ENCODE measurements at places on chromosomes 4 and X. TPM values are rescaled to one million over a fixed set of nuclear protein-coding genes. Genes with fewer than 3 reads are reported as not detected.

- no peak for DNase-seq
Observed at GRCh38 chr4:161813889-161814288, 349.9 kb downstream of the FSTL5 start.

DNA sequence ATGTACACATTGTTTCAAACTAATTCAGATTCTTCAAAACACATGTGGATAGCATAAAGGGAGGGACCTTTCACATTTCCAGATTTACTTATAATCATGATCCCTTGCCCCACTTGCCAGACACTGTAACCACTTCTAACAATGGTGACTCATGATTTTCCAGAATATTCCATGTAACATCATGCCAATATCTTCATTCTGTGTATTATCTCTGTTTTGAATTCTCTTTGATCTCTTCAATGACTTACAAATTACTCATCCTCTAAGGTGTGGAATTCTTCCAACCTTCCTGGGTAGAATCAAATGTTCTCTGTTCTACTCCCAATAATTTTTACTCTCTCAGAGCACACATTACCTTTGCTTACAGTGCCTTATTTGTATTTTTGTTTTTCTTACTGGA, 517.1 kb downstream of the PCDH7 start:
- peak; percentile 70 for DNase-seq

- peak; percentile 82 for DNase-seq
Observed at GRCh38 chr4:144734522-144734921, 88.6 kb downstream of the HHIP start.

- no peak for DNase-seq
Observed at GRCh38 chr4:20486433-20486832, 213.8 kb upstream of the PACRGL start.

DNA sequence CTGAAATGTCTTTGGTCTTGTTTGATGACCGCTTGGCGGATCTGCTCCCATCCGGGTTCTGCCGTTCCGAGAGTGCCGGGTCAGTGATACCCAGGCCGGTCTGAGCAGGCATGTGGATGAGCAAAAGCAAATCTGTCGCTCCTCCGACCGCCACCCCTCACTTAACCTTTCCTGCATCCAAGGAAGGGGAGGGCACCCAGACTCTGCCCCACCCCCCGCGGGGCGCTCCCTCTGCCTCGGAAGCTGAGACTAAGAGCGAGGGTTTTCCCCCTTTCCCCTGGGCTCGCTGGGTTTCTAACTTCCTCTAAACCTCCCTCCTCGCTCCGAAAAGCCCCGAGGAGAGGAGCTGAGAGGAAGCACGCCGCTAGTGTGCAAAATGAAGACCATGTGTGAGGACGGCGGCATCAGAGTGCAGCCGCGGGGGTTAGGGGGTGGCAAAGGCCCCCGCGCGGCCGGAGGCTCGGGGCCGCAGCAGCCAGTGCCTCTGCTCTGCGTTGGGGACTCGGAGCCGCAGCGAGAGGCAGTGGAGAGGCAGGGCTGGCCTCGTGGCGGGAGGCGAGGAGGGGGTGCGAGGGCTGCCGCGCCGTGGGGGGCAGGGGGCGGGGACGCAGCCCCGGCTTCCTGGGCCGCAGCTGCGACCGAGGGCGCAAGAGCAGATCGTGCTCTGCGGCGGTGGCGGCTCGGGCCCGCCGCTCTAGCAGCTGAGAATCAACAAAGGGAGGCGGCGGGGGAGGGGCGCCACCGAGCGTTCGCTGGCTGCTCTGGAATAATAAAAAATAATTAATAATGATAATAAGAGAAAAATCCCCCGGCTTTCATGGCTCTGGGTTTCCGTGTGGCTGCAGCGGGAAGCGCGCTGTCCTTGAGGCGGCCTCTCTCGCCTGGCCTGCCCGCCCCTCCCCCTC, 55.8 kb upstream of the BCOR start:
- no peak for DNase-seq

DNA sequence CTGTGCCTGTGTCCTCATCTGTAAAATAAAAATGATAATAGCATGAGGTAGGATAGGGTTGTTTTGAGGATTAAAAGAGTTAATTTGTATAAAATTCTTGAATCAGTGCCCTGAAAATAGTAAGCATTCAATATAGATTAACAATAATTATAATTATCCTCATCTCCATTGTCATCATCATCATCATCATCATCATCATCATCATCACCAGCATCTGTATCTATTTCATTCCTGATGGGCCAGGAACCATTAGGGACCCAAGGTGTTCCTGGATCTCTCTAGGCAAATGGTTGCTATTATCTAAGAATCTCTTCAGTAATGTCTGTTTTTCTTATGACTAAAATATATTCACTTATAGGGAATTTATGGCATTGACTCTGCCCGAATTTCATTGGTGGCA, 31.6 kb downstream of the RASSF6 start:
- DNase-seq: no peak

GRCh38 chr4:169315530-169316343, 45.0 kb upstream of the SH3RF1 start:
- peak; percentile 74 for DNase-seq

DNA sequence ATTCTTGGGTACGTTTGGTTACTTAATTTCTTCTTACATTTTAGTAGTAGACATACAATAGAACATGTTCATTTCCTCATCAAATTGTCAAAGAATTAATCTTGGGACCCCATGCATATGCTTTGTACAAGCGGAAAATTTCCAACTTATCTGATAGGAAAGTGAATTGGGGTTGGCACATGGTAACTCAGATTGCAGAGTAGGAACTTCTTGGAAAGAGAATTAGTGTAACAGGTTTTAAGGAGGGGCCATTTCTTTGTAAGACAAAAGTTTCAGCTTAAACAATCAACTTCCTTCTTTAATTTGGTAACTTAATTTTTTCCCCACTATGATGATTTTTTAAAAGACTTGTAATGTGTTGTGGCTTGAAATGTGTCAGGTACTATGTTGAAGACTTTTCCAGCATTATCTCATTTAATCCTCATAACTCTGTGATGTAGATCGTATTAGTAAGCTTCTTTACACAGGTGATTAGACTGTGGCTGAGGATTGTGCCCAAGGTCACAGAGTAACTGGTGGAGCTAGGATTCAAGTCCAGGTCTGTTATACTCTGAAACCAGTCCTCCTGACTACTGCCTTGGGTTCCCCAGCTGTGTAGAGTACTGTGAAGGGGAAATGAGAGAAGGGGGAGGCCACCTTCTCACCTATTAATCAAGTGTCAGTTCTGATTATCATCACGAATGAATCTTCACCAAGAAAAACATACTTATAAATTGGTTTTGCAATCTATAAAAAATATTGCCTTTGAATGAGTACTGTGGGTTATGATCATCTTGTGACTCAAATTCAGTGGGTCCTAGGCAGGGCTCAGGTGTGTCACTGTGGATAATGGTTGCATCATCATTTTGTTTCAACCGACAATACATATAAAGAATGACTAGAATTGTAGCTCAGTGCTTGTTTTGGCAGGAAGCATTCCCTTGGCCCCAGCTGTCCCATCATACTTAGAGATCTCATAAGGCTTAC, 4.3 kb downstream of the GK start:
- no peak for DNase-seq

DNA sequence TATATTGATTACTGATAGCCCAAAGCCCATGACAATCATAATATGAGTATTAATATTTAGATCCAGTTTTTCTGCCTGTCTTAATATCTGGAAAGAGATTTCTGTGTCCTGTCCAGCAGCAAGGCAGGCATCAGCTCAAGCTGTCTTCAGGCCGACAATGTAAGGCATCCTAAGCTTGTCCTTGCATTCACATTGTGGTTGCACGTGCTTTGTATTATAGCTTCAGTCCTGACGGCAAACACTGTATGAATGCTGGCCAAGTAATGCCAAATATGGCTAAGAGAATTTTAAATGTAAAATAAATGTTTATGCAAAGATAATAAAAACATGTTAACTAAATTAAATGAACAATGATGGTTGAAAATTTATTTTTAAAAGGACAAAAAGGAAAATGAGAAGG, 255.7 kb upstream of the RPS6KA3 start:
- DNase-seq: no peak

DNA sequence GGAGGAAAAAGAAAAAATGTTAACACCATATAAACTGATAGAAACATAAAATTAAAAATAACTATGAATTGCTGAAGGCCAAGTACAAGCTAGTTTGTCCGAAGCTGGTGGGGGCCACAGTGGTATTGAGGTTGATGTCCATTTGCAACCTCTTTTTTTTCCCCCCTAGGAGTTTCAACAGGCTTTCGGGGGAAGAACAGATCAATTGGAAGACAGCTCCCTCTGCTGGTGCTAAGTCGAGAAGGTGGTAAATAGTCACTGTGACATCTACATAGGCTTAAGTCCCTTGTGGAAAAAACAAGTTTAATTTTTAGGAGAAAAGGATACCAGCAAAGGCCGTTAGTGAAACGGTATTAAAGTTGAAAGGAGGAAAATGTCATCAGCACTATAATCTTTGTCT, 115.7 kb upstream of the ZXDA start:
- no peak for DNase-seq

GRCh38 chr4:155496294-155496626, 119.5 kb upstream of the MAP9 start:
- DNase-seq: no peak

- no peak for DNase-seq
Observed at GRCh38 chr4:6279582-6280289, 10.1 kb downstream of the WFS1 start.

DNA sequence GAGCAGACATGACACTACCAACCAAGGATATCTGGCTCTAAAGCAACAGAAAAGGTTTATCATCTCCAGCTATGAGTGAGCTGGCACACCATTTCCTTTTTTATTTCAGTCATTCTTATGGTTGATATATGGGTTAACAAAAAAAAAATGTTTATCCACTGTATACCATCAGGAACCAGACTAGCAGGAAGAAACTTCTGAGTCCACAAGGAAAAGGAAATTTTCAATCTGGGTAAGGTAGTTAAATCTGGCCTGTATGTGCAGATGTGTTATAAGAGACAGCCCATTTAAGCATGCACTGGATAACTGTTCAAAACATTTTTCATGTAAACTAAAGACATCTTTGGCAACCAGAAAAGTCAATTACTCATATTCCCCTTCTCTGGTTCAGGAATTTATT, 35.0 kb downstream of the AMMECR1 start:
- DNase-seq: no peak

- DNase-seq: no peak
Observed at GRCh38 chr4:25271866-25272265, 38.0 kb downstream of the PI4K2B start.

GRCh38 chrX:48589482-48590162, 7.7 kb upstream of the WDR13 start:
- no peak for DNase-seq

DNA sequence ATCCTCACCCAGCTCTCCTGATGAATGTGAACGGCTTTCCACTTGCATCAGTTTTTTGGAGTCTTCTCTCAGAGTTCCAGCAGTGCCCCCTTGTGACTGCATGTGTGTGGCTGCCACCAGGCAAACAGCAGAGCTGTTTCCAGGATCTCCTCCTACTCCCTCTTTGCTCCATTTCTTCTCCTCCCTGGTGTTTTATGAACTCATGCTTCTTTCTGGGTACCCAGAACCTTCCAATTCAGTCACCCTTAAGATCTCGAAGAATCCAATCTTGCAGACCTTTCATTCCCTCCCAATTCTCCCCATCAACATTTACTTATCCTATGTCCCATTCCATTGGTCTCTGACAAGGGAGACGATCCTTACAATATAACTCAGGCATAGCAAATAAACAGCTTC, 6.8 kb upstream of the TCEANC start:
- peak; percentile 23 for DNase-seq

- no peak for DNase-seq
Observed at GRCh38 chrX:47797084-47797483, 39.6 kb upstream of the ZNF81 start.

DNA sequence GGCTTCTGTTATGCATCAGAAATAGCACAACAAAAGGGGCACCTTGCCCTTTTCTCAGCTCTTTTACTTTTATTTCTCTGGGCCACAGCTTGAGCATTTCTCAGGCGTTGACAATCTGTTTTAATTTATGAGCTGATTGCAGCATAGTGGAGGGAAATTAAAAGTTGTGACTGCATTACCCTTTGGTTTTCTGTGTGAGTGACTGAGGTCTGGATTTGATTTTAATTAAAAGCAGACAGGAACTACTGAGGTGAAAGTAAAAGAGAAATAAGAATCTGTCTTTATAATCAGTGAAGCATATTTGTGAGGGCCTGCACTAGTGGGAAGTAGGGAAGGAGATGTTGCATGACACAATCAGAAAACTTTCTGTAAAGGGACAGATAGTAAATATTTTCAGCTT, 43.4 kb upstream of the GEMIN8 start:
- no peak for DNase-seq

DNA sequence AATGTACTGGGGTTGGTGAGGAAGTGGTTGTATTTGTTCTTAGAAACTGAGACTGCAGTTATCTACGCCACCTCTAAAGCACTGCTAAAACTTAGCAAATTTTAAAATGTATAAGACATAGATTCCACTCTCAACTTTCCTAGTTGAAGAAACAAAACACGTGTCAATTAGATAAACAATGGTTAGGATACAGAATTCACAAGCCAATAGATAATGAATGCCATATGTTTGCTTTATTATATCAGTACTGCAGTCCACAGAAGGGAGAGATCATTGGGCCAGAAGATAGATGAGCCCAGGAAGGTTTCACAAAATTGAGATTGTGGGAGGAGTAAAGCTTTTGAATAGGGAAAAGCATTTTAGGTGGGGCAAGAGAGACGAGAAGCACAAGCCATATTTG, 14.3 kb downstream of the TMEM33 start:
- DNase-seq: no peak

DNA sequence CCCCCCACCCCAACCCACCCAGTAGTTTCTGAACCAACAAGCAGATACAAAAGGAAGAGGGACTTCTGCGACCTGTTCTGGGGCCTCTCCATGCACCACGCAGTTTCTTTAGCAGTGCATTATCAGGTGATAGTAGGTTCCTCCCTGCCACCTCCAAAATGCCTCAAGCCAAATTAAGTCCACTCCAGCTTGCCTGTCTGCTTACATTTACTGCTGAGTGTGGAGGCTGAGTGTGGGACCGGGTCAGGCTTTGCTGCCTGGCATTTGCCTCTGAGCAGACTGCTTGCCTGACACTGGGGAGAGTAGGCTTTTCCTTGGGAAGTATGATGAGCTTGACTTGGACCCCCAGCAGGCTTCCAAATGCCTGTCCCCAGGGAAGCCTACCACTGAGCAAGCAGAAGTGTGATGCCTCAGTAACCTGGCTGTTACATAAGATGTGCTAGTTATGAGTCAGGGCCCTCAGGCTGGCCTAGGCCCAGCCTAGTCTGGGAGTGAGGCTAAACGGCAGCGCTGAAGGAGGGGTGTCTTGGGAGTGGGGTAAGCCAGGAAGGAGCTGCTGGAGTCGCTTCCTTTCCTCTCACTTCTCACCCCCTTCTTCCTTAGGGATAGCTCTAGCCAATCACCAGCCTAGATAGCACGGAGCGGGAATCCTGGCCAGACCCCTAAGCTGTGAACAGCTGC, 9.0 kb downstream of the TSC22D3 start:
- DNase-seq: peak; percentile 14

- DNase-seq: no peak
Observed at GRCh38 chr4:37662251-37662650, 23.9 kb downstream of the RELL1 start.

GRCh38 chrX:70477734-70478075, 33.1 kb downstream of the DLG3 start:
- DNase-seq: no peak

Gene TCEAL2
- 1.8 TPM for total RNA-seq

Gene CACNA1F
- not detected for total RNA-seq

Gene CCSER1
- 2.2 TPM for total RNA-seq

All from astrocyte (in vitro differentiated cells and primary cell).